ENCODE measurements at places on chromosomes 3 and 15.

- no peak for DNase-seq
These were observed 16.5 kb downstream of the CCRL2 start for GRCh38 chr3:46423588-46423987.

DNA sequence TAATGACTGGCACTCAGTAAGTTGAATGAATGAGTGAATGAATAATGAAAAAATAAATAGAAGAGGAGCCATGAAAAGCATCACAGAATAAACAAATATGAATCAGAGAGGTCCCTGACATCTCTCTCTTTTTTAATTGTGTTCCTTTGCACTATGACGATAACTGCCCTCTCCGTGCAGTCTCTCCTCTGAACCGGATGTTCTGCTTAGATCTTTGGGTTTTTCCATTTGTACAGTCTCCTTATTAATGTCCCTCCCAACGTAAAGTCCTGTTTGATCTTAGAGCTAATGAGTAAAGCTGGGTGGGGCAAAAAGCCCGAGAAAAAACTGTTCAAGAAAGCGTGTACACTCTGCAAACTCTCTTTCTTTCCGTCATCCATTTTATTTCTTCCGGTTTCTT, 28.3 kb upstream of the BHLHE40 start:
- no peak for DNase-seq

DNA sequence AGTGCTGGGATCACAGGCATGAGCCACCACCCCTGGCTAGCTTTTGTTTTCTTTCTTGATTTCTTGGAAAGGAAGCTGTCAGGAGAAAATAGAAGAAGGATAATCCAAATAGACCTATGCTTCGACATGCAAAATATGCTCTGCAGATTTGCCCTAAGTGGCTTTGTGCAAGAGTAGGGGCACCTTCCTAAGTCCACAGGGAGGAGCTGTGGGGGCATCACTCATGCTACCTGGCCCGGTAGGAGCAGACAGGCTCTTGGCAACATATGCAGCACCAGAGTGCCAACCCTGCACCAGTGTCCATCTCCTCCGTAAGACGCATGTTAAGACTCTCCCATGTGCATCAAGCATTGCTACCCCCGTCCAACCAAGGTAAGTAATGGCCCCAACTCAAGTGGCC, 190.7 kb upstream of the UBE2E1 start:
- DNase-seq: no peak

DNA sequence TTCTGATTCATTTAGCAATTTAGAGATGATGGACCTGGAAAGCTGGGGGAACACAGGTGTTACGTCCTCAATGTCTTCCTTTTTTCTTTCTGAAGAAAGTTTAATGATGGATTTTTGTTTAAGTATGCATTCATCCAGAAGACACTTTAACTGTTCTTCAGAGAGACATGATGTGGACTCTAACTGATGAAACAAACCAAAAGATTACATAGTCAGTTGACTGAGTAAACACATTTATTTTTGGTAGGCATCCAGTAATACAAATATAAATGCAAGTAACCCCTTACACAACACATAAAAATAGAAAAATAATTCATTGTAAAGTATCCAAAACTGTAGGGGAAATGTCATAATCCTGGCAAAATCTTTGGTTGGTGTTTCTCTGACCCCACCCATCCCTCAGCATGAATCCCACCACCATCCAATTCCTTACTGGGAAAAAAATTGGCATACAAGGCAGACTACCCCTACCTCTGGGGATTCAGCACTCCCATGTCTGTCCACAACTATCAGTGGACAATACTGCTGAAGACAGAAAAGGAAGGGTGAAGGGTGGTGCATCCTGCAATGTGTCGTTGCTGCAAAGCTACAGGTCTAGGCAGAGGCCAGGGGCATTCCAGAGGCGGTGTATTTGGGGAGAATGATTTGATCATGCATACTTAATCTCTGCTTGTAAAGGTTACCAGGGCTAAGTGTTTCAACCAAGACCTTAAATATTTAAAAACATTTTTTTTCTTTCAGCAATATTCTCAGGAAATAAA, 37.4 kb downstream of the THBS1 start:
- no peak for DNase-seq

- DNase-seq: no peak
These were observed 41.1 kb upstream of the UBE2E2 start for GRCh38 chr3:23161896-23162570.

GRCh38 chr15:97977734-97978133, 17.2 kb downstream of the ARRDC4 start:
- DNase-seq: no peak

DNA sequence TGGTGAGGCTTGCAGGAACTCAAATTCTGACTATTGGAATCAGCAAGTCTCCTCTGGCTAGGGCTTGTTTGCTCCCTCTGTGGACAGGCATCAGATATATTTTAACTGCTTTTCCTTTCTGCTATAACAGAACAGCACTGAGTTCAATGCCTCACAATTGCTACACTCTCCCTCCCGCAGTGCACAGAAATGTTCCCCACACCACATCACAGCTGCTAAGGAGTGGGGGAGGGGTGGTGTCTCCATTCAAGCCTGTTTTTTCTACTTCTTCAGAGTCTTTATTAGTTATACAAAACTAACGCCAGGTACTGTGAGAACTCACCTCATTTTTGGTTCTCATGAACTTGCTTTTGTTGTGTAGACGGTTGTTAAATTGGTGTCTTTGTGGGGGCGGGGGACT, 68.5 kb downstream of the BCHE start:
- no peak for DNase-seq

DNA sequence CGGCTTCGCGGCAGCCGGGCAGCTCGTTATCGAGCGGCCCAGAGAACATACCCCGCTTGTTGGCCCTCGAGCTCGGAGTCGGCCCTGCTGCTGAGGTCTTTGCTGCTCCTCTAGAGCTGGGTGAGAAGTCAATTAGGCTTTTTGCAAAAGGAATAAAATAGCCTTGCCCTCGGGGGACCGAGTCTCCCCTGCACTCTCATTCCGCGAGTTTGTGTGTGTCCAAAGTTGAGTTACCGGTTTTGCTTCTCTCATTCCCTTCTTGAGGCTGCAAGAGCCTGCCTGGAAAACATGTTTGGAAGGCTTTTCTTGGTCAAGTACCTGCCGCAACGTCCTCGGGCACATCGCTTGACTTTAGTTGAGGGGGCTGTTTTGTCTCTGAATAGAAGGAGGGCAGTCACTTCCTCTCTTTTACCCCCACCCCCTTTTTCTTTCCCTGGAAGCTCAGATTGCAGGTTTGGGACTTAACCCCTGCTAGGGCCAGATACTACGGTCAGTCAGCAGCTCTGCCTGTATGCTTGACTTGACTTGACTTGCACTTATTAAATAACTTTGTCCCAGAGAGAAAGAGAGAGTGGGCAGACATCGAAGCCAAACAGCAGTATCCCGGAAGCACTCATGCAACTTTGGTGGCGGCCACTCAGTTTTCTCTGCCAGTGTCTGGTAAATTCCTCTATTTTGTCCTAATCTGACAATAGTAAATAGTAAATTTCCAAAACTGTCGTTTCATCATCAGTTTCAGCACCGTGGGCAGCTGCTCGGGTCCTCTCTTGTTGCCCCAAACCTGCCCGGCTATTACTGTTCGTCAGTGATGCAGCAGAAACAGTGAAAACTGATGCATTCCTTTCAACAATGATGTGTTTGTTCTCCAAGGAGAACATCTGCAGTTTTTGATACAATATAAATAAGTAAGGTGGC, 609 bp downstream of the RNF13 start:
- peak; percentile 45 for DNase-seq

DNA sequence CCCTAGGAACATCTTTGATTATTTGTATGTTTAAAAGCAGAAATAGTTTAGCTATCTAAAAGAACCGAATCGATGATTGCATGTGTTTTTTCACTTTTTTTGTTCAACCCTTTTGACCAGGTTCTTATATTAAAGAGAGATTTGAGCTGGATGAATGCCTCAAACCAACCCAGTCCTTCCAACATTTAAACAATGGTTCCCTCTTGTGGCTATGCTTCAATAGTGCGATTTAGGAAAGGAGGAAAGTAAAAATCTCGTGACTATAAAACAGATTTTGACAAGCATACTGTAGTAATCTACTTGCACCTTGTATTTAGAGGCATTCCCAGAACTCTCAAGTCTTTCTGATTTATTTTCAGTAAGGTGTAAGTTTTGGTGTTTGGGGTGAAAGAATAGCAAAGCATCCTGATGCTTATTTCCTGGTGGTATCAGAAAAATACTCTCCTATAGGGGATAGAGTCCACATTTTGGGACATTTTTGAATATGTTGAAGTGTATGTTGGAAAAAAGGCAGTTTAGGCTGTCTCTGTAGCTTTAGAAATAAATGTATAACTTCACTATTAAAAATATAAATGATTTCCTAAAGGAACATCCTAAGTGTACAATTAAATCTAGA, 159.6 kb upstream of the KCNH8 start:
- no peak for DNase-seq

- no peak for DNase-seq
These were observed 16.1 kb downstream of the SH2D7 start for GRCh38 chr15:78108300-78109084.

DNA sequence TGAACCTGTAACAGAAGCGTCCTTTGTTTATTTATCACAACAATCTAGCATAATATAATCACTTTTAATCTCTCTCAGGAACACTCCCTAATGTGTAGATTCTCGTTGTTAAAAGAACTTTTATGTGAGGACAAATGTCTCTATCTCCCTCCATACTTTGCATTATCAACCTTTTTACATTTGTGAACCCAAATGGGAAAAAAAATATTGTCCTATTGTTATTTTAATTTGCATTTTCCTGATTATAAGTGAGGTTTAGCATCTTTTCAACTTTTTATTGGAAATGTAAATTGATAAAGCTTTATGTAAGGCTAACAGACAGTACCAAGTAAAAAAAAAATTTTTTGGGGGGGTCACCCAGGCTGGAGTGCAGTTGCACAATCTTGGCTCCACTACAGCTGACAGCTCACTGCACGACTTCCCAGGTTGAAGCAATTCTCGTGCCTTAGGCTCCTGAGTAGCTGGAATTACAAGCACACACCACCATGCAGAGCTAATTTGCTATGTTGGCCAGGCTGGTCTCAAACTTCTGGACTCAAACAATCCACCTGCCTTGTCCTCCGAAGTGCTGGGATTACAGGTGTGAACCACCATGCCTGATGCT, 33.0 kb upstream of the DENND4A start:
- no peak for DNase-seq

- no peak for DNase-seq
These were observed 125.8 kb upstream of the STT3B start for GRCh38 chr3:31406896-31407295.

DNA sequence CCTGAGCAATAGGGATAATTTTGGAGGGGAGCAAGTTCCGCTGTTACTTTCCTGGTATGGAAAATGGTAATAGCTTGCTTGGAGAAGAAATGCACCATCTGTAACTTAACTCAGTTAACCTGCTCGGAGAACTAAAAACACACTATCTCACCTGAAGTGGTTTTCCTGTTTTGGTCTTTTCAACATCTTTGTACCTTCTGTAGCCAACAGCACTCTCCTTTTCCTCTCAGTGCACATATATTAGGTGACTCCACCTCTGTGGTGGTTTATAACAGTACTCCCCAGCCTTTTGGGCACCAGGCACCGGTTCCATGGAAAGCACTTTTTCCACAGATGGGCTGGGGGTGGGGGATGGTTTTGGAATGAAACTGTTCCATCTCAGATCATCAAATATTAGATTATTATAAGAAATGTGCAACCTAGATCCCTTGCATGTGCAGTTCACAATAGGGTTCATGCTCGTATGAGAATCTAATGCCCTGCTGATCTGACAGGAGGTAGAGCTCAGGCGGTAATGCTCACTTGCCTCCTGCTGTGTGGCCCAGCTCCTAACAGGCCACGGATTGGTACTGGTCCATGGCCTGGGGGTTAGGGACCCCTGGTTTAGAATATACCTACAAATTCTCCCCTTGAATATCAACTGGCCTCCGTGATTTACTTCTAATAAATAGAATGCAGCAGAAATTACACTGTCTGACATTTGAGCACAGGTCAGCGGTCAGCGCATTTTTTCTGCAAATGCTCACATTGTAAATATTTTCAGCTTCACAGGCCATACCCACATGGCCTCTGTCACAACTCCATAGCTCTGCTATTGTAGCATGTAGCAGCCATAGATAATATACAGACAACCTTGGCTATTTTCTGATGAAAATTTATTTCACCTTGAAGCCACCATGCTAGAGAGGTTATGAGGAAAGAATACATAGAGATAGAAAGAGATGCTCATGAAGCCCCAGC, 83.8 kb upstream of the SUCLG2 start:
- no peak for DNase-seq

GRCh38 chr3:60308808-60309207, 942.4 kb downstream of the FHIT start:
- no peak for DNase-seq

DNA sequence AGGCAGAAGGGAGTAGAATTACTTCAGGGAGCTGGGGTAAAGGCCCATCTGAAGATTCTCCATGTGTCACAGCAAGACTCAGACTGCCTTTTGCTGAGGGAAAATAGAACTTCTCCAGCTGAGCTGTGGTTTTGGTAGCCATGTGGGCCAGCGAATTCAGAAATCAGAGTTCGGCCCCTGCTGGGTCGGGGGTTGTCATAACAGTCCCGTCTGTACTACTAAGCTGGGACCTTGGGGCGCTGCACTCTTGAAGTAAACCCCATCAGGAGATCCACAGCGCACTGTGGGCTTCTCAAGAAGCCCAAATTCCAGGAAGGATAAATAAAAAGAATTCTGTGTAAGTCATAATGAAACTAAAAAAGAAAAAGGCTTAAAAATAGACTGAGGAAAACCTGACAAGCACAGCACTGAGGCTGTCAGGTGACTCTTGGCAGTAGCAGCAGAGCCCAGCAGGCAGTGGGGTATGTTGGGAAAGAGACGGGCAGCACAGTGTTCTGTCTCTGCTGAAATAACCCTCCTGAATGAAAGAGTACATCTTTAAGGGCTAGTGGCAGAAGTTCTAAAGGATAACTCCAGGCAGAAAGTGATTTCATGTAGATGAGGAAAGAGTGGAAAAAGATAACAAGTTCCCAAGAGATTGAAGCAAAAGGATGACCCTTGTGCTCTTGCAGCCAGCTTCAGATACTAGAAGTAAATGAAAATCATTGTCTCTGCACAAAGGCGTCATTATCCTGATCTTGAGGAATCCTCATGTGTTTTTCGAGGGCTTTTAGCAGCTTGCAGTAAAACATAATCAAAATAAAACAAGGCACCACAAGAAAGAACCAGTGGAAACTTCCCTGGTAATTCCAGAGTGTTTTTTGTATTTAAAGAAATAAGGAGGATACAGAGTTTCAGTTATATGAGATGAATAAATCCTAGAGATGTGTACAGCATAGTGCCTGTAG, 74.5 kb downstream of the RAB7A start:
- no peak for DNase-seq

DNA sequence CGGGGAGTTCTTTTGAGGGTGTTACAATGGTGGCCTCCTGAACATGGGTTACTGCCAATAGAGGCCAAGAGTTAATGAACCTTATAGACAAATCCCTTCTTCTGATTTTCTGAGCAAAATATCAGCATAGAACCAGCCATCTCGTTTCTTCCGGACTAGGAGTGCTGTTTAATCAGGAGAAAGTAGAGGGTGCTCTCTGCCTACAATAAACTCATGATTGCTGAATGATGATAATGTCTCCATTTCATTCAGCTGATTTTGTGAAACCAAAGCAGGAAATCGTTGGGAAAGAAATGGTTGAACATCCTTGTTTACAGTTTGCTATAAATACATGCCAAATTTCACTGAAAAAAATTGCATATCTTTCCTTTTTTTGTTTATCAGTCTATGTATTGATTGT, 142.8 kb upstream of the PLSCR5 start:
- no peak for DNase-seq

- no peak for DNase-seq
These were observed 173.0 kb upstream of the FRMD4B start for GRCh38 chr3:69558912-69559311.

- no peak for DNase-seq
These were observed 9.6 kb downstream of the EMC3 start for GRCh38 chr3:9976721-9977709.

- no peak for DNase-seq
These were observed 101.3 kb downstream of the DPH6 start for GRCh38 chr15:35444557-35445204.

Measured in urinary bladder (tissue), 4 donors.